ENCODE measurements at places on chromosomes 4 and X.

GRCh38 chrX:8366481-8366880 lies 98.1 kb upstream of the VCX3B start:
- no peak for DNase-seq

GRCh38 chr4:169153481-169154087 lies 117.2 kb downstream of the SH3RF1 start:
- DNase-seq, result no peak

DNA sequence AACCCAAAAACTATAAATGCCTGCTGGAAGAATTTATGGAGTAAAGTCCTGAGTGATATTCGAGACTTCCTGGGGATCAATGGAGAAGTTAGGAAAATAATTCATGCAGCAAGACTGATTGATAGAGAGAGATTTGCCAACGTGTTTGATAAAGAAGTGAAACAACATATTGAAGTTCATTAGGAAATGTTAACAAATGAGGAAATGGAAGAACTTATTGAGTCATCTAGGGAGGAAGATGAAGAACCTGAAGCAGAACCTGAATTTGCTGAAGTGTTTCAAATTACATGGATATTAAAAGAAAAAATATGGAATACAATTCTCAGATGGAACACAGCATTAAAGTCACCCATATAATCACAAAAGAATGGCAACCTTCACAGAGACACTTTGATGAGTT lies 39.0 kb downstream of the DDX60 start:
- no peak for DNase-seq

DNA sequence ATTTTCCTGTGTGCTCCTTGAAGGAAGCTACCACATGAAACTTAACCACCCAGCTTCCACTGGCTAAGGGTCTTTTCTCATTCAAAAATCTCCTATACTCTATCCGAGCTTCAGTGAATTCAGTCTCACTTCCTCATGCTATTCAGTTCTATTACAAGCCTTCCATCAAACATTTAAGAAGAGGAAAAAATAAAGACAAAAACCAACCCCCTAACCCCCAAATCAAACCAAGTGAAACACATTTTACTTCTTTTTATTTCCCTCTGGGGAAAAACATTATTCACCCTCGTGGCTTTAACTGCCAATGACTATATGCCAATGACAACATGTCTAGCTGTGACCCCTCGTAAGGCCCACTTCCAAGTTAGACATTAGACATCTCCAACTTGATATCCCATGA lies 16.2 kb upstream of the WDR19 start:
- no peak for DNase-seq

GRCh38 chr4:128572778-128573241 lies 236.7 kb upstream of the JADE1 start:
- no peak for DNase-seq

GRCh38 chr4:1178300-1179088 lies 6.1 kb upstream of the SPON2 start:
- no peak for DNase-seq

GRCh38 chrX:66000178-66000577 lies 39.7 kb downstream of the VSIG4 start:
- DNase-seq, result no peak

DNA sequence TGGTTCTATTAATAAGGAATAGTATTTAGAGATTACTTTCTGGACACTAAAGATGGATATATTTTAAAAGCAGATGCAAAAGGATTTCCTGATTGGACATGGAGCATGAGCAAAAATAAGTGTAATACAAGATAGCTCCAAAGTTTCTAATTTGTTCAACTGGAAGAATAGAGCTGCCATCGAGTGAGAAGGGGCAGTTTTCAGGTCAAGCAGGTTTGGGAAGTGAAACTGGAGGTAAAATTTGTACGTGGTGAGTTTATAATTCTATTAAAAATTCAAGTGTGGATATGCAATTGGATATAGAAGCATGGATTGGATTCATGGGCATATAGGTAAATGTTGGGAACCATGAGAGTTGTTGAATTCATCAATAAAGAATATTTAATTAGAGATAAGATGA lies 31.8 kb downstream of the PRDM8 start:
- DNase-seq, result no peak

- no peak for DNase-seq
Observed at GRCh38 chrX:53481093-53481492, 46.9 kb upstream of the HSD17B10 start.

DNA sequence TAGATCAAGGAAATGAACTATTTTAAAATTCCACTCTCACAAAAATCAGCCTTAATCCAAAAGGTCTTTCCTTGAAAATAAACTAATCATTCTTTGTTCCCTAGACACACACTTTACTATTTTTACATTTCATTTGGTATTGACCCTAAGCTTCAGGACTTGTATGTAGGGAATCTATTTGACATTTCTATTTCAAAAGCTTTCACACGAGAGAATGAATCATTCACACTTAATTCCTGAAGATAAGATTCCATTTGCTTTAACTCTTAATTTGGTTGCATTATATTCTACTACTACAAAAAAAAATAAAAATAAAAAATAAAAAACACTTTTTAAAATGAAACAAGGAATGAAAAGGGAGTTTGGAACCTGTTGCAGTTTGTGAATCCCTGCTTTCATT lies 43.7 kb downstream of the EDNRA start:
- DNase-seq, result no peak

DNA sequence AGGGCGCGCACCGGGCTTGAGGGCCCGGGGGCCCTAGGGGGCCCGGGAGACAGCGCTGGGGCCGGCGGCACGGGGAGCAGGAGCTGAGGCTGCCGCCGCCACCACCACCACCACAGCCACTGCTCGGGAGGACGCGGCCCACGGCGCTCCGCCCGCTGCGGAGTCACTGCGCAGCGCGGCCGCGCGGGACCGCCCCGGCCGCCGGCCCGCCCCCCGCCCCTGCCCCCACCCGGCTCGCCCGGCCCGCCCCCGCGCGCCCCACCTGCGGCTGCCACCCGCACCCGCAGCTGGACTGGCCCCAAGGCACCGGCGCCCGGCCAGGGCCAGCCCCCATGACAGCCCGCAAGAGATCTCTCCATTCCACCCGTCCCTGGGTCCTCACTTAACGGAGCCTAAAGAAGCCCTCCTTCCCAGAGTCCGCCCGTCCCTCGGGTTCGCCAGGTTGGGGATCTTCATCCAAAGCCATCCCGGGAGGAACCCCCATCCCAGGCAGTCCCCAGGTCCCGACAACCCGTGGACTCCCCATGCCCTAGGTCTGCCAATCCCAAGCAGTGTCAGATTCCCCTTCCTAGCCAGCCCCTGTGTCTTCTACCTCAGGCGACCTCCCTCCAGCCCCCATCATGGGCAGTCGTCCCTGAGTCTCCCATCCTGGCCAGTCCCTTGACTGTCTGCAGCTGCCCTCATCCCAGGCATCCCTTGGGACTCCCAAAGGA lies 40.0 kb upstream of the IQSEC2 start:
- DNase-seq, result no peak

GRCh38 chr4:98945297-98945850 lies 16.4 kb upstream of the EIF4E start:
- DNase-seq, result no peak

- DNase-seq, result no peak
Observed at GRCh38 chr4:153546280-153546679, 80.1 kb downstream of the TMEM131L start.

GRCh38 chrX:44935640-44936039 lies 62.7 kb downstream of the KDM6A start:
- no peak for DNase-seq

DNA sequence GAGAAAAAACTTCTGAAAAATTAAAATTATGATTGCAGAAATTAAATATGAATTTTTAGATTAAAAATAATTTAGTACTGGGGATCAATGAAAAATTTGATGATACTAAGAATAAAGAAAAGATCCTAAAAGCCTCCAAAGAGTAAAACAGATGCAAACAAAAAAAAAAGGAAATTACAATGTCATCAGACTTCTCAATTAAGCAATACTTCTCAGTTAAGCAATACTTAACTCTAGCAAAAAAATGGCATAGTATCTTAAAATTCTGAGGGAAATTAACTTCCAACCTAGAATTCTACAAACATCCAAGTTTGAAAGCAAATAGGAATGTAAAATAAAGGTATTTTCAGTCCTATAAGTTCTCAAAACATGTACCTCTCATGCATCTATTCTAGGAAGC lies 141.2 kb upstream of the INTU start:
- DNase-seq, result no peak

GRCh38 chrX:47176101-47176740 lies 17.4 kb upstream of the UBA1 start:
- no peak for DNase-seq

- peak; percentile 58 for DNase-seq
Observed at GRCh38 chr4:60366661-60367060, 833.5 kb upstream of the ADGRL3 start.

DNA sequence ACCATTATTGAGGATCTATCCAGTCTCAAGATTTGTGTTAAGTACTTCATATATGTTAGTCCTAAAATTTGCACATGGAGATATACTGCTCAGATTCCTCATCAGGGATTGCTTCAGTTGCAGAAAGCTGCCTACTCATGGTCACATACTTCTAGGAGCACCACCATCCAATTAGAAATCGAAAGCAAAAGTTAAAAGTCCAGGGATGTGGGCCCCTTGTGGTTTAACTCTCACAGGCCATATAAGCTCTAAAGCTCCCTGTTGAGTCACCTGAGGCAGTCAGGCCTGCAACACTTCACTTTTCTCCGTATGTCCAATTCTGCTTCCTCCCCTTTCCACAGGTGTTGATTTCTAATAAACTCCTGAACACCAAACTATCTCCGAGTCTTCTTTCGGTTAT lies 84.2 kb downstream of the CNOT6L start:
- DNase-seq, result no peak

DNA sequence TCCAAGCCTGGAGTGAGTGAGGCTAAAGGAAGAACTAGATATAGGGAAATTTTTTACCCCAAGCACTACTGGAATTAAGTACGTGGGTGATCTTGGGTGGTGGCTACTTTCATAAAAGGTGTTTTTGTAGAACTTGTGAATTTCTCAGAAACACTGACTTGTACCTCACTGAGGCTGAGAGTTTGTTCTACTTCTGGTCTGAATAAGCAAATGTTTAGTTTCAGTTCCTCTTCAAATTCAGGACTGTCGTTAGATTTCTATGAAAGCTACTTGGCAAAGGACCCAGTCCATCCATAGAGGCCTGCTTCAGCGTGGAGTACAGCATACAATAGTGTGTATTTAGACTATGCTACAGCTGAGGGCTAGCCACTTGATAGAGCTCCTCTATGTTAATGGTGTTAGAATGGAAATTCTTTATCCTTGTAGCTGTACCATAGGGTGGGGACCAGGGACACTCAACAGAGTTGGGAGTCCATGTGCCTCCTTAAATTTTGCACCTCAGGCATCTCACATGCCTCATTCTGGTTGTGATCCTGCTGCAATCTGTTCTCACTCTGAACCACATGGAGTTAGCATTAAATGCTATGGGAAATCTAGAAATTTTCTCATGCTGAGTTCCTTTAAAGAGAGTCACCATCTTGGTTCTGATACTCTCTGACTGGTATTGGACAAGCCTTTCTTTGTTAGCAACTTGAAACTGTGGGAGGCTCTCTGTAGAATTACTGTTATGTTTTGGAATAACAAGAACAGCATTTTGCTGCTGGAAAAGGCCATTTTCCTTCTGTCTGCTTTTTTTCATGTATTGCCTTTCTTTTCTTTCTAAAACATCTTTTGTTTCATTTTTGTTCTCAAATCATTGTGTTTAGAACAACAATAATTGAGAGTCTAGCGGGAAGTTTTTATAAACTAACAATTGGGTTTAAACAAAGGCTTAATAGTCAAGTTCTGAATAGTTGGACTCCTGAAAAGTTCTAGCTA lies 86.8 kb downstream of the PDGFRA start:
- DNase-seq, result peak; percentile 13

DNA sequence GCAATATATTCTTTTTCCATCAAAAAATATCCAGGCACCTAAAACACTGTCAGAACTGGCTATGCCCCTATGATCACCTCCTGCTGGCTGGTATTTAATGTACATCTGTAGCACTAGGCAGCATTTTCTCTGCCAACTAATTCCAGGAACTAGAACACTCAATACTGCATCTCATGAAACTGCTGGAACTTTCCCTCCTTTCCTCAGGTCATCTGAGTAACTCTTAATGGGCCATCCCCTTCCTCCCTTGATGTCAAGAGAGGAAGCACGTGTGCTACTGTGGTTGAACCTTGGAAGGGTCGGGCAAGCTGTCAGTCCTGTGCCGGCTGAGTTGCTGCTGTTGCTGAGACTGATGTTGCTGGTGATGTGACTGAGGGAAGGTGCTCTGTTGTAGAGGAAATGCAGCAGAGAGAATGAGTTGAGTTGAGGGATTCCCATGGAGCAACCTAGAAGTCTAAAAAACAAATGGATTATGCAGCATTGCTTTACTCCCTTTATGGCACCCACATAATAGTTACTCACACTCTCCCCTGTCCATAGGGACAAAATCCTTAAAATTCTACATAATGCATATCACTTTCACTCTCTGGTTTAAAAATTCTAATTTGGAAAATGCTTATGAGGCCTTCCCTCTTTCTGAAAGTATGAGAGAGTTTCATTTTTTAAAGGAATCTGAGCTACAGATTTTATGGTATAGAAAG lies 39.5 kb downstream of the TMEM165 start:
- no peak for DNase-seq

GRCh38 chr4:61199873-61200186 lies 296 bp upstream of the ADGRL3 start:
- no peak for DNase-seq

All from putamen (tissue), 1 donor.